GM23248 (cell line): ENCODE measurements at places on chromosomes 1 and 21.
A peak's percentile ranks its signal among the peaks of the same experiment; 100 is the strongest.

- peak; percentile 41 for DNase-seq
These were observed 540 bp downstream of the CD55 start for GRCh38 chr1:207321790-207322645.

DNA sequence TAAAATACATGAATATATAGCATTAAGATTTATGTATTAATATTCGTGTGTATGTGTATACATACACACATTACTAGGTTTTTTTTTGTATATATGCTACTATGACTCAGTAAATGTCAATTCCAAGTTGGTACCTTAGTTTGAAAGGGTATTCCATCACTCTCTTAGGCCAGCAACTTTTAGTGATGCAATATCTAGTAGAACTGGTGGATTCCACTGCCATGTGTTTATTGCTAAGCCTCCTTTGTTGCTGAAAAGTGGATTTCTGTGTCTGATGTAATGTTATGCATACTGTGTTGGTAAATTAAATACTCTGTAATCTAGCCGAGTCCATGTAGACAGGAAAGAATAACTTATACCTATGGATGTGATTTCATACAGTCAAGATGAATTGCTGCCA, 16.9 kb upstream of the COL11A1 start:
- DNase-seq = no peak

- no peak for DNase-seq
These were observed 19.0 kb upstream of the CD2 start for GRCh38 chr1:116735246-116735645.

- DNase-seq = peak; percentile 44
These were observed 1.8 kb downstream of the RERE start for GRCh38 chr1:8815582-8816151.

GRCh38 chr1:113675302-113675701, 84.0 kb downstream of the PHTF1 start:
- peak; percentile 12 for DNase-seq
